Activated T-helper 9 cell treated with anti-CD3 and anti-CD28 coated beads, Interleukin-2, amount 50 U/mL, for 16 hours (primary cell): ENCODE measurements at places on chromosomes 7 and 10.

GRCh38 chr10:12684784-12685183, 316.7 kb downstream of the CCDC3 start:
- DNase-seq = no peak

- no peak for DNase-seq
These were observed 19.5 kb downstream of the EXOC4 start for GRCh38 chr7:133272336-133272735.

DNA sequence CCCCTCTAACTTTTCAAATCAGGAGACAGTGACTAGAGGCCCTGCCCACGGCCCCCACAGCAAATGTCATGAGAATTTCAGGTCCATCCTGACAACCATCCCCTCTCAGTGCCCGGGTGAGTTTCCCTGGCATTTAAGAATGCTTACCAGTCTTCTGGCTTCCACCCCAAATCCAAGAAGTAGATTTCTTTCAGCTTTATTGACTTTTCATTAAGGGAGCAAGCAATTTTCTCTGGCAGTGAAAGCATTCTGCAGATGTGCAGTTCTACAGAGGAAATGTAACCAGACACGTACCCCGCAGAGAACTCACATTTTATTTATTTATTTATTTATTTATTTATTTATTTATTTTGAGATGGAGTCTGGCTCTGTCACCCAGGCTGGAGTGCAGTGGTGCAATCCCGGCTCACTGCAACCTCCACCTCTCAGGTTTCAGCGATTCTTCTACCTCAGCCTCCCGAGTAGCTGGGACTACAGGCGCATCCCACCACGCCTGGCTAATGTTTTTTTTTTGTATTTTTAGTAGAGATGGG, 120.9 kb upstream of the KCTD7 start:
- no peak for DNase-seq

DNA sequence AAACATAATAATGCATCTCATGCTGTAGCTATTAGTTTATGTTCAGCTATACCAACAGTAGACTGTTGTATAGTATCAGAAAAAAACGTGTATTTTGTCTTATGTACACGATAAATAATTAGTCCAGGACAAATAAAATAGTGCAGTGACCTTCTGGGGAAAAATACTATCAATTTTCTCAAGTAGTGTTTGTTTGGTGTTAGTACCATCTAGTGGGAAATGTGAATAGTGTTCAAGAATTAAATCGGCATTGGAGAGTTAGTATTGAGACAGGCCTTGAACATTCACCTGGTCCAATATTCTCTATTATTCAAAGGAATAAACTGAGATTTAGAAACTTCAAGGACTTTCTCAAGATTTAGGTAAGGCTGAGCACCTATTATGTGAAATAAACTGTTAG, 21.7 kb upstream of the OR2A5 start:
- DNase-seq = no peak

DNA sequence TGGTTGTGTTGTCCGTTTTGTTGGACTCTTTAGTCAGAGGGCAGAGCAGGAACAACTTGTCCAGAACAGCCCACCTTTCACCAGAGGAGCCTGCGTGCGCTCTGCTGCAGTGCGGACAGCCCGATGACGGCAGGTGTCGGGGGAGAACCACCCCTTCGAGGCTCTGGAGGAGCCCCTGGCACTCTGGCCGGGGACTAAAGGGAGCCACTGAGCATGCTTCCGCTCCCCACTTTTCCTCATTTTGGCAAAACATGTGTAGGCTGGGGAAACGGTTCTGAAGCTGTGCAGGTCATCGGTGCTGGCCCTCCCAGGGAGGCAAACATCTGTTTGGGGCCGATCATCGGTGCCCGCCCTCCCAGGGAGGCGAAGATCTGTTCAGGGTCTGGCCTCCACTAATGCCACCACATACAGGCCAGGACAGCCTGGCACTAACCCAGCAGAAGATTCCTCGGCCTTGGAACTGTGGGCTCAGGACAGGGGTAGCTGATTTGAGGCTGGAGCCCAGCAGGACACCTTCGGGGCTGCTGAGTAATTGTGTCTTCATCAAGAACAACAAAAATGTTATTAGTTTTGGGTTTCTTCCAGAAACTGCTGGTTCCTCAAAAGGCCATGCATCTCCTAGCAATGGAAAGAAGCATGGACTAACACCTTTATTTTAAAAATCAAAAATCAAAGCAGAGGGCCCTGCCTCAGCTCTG, 124.4 kb upstream of the TCERG1L start:
- DNase-seq = no peak

DNA sequence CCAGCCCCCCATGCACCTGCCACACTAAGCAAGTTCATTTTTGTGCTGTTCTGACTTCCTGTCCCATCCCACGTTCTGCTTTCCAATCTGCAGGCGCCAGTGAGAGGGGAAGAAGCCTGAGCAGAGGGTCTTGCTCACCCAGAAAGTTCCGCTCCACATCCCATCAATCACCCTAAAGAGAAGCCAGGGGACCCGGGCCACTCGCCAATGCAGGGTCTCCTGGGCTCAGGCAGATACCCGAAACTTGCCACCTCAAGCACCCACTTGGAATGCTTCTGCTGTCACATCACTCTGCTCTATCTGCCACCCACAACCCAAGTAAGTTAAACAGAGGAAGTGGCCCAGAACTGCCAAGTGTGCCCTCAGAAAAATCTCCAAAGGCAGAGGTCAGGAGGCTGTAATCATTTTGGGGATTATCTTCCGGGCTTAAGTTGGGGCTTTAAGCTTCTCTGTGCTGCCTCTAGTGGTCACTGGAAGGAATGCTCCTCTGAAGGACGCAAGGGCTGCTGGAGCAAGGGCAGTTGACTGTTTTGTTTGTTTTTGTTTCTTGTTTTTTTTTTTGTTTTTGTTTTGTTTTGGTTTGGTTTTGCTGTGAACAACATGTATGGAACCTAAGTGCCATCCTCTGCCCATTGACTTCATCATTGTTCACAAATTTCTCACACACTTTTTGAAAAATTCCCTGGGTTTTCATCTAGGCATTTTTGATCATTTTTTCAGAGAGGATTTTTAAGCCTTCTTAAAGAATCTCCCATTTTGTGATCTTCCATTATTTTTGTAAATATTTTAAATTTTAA, 25.5 kb downstream of the PRR15 start:
- no peak for DNase-seq

GRCh38 chr7:79434098-79434497, 19.4 kb downstream of the MAGI2 start:
- no peak for DNase-seq

- DNase-seq = no peak
These were observed 138.2 kb downstream of the RPS24 start for GRCh38 chr10:78171633-78172400.

GRCh38 chr7:10973942-10974911, 555 bp downstream of the PHF14 start:
- no peak for DNase-seq

DNA sequence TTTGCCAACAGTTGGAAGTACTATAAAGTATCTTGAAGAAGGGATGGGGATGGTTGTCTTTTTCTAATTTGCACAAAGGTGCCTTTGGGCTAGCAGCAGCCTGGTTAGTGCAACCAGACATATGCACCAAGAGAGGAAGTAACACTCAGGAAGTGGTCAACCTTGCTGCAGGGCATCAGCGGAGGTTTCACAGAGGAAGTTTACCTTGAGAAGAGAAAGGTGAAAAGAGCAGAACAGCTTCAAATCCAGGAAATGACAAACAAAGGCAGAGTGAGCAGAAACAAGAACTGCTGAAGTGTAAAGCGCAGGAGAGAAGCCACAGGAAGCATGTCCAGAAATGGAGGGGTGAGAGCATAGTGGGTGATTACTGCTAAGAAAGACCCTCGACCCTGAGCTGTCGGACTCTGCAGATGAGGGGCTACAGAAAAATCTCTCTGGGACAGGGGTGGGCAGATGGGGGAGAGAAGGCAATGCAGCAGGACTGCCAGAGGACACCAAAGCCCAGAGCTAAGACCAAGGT, 66.9 kb downstream of the STK17A start:
- peak; percentile 39 for DNase-seq

DNA sequence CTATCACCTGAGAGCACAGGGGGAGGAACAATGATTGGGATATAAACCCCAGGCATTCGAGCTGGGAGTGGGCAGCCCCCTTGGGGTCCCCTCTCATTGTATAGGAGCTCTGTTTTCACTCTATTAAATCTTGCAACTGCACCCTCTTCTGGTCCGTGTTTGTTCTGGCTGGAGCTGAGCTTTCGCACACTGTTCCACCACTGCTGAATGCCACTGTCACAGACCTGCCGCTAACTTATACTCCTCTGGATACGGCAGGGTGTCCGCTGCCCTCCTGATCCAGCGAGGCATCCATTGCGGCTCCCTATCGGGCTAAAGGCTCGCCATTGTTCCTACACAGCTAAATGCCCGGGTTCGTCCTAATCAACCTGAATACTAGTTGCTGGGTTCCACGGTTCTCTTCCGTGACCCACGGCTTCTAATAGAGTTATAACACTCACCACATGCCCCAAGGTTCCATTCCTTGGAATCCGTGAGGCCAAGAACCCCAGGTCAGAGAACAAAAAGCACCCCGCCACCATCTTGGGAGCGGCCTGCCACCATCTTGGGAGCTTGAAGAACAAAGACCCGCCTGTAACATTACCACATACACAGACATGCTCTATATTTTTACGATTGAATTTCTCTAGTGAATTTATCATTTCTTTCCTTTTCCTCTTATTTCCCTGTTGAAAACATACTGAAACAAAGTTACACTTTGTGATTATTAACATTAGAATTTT, 9.0 kb downstream of the ZWINT start:
- DNase-seq = no peak

GRCh38 chr7:32058002-32058401, 12.2 kb downstream of the PDE1C start:
- DNase-seq = no peak

DNA sequence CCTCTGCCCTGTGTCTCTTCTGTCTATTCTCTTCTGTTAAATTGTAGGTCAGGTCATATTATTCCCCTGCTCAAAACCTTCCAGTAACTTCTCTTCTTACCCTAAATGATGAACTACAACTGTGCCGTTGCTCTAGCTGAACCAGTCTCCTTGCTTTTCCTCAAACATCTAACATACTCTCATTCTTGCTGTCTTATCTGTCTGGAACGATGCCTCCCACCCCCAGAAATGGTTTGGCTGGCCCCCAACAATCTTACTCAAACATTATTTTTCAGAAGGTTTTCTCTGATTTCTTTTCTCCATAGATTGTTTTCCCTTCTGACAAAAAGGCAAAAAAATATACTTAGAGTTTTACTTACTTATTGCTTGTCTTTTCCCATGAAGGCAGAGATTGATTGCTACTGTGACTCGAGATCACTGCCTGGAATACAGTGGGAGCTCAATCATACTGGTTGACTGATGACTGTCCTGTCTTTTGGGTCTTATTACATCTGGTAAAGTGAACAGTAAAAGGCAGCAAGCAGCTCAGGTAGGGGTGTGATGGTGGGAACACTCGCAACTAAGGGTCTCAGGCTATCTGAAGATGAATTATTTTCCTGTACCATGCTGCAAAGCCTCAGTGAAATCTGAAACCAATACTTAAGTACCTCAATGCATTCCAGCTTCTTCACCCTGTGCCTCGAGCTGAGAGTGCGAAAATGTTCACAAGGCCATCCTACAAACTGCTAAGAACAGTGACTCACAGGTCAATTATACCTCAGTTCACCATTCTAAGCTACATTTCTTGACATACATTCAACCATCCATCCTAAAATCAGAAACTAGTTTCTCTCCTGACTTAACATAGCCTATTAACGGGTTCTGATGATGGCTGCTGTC, 67.6 kb downstream of the DNMBP start:
- DNase-seq = no peak

DNA sequence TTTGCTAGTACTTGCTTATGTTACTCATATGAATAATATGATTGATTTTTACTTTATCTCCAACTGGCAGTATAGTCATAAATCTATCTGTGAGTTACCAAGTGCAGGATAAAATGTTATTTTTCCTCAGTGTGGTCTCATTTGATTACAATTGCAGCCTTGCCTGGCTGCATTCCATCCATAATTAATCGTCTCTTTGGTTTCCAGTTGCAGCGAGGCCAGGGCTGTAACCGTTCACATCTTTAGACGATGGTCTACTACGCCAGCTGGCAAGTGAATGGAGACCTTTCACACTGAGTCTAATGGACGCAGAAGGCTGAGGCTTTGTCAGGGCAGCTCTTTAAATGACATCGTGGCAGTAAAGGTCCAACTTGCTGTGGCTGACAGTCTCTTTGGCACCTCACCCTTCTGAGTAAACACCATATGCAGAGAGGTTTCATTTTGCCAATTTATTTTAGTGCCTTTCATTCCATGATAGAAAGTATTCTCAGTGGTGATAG, 84.0 kb downstream of the ARL4A start:
- DNase-seq = no peak

GRCh38 chr10:110393866-110394265, 89.1 kb upstream of the SMNDC1 start:
- no peak for DNase-seq

DNA sequence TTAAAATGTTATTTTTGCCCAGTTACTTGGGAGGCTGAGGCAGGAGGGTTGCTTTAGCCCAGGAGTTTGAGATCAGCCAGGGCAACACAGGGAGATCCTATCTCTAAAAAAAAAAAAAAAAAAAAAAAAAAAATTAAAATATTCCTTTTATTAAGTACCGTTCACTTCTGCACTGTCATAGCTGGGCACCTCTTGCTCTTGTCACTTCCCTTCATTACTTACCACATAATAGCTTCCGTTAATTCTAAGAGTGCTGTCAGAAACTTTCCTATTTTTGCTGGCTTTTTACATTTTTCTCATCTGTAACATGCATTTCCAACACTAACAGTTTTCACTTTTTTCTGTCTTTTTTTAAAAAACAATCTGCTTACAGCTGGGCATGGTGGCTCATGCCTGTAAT, 132.9 kb downstream of the PIP4K2A start:
- DNase-seq = no peak

- no peak for DNase-seq
These were observed 698.6 kb downstream of the SORCS3 start for GRCh38 chr10:105339669-105340068.

DNA sequence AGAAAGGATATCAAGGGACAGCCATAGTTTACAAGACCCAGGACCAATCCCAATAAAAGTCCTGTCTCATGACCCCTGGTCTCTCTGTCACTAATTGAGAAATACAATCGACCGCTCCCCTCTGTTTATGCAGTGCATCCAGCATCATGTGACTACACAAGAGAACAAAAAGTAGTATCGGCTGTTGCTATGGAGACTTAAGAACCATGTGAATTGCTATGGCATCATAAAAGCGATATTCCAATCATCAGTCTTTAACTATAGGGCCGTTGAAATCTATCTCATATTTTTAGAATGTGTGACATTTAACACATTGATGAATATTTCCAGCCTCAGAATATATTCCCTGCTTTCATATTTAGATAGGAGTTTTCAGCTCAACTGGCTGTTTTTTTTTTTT, 139.3 kb downstream of the FRMD4A start:
- no peak for DNase-seq

- DNase-seq = no peak
These were observed 1.1 kb downstream of the IL2RA start for GRCh38 chr10:6061056-6061455.
